ENCODE measurements at places on chromosomes 2 and 18.

GRCh38 chr2:231139796-231140195 is 15.0 kb upstream of the HTR2B start:
- DNase-seq: no peak

DNA sequence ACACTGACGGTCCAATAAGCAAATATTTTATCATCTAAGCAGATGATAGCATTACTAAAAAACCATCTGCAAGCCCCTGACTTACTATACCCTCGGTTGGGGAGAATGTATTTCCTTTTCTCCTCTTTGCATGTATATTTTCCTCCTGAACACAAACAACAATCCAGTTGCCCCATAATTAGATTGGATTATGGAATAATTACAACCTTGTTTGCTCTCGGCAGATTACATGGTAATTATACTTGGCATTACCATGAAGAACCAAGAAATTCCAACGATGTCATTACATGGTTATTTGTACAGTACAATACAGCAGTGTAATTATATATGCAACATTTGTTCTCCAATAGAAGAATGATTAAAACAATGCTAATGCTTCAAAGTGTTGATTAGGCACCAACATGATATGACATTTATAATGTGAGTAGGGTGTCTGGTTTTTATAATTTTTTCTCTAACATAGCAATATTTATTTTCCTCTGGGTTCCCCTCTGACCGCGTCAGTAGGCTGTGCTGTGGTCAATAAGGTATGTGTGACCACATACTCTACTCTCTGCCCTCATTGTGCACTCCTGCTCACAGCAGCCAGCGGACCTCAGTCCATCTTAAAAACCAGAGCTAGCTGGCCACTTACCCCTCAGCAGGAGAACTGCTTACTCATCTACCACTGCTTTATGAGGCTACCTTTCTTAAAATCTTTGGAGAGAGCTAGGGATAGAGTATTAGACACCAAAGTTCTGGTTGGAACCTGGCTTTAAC is 176.1 kb downstream of the INSIG2 start:
- no peak for DNase-seq

- no peak for DNase-seq
These were observed 263.4 kb downstream of the PTPRM start for GRCh38 chr18:7830468-7830867.

DNA sequence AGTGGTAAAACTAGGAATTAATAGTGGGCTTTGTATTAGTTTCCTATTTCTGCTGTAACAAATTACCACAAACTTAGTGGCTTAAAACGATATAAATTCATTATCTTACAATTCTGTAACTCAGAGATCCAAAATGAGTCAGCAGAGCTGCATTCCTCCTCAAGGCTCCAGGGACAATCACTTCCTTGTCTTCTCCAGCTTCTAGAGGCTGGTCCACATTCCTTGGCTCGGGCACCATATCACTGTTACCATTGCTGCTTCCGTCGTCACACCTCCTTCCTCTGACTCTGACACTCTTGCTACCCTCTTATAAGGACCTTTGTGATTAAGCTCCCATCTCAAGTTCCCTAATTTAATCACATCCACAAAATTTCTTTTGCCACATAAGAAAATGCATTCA is 567.8 kb upstream of the KLHL29 start:
- no peak for DNase-seq

GRCh38 chr2:233131936-233132720 is 72.0 kb downstream of the INPP5D start:
- no peak for DNase-seq

DNA sequence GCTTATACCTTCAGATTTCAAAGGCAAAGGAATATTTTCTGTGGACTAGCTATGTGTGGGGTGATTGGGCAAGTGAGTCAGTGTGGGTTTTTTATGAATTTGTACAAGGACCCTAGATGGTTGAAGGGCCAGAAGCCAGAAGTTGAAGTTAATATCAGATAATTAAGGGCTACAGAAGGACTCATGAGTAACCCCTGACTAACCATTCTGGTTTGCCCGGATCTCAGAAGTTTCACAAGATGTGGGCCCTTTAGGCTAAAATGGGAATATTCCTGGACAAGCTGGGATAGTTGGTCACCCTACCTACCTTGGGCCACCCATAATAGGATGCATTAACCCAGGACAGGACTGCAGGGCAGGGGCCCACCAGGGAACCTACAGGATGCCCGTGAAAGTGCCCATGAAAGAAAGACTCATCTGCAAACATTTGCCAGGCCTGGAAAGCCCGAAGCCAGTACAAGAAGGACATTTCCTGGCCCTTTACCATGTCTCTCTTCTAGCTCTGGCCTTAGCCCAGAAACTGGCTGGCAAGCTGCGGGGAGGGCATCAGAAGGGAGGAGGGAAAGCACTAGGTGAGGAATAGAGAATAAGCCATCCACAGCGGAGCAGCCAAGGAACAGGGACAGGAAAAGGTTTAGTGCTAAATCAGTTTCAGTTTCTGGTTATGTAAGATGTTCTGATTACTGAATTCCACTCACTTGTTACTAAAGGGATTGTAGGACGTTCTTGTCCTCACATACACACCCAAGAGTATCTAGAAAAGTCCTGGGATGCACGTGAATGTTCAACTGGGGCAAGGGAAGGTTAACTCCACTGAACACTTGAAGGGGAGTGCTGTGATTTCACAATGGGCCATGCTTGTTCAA is 33.6 kb downstream of the GCG start:
- DNase-seq: no peak

GRCh38 chr2:108271691-108272253 is 16.9 kb upstream of the SULT1C2 start:
- no peak for DNase-seq

All from CD14-positive monocyte (primary cell).